ENCODE measurements at places on chromosomes 6 and 20.
A peak's percentile ranks its signal among the peaks of the same experiment; 100 is the strongest.

DNA sequence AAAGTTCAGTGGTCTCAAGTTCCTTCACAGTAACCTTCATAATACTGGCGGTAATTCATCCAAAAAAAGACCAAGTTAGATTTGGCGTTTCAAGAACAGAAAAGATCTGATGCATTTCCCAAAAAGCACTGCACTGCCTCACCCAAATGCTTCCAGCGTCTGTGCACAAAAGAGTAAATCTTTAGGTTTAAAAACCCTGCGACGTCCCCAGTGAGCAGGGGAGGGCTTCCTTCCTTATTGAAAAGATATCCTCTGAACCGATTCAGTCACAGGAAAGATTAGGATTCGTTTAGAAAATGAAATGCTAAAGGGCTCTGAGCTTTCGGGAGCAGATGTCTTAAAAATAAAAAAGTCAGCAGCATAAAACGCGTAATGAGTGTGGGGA lies 654 bp downstream of the TBC1D7 start:
- DNase-seq: no peak

DNA sequence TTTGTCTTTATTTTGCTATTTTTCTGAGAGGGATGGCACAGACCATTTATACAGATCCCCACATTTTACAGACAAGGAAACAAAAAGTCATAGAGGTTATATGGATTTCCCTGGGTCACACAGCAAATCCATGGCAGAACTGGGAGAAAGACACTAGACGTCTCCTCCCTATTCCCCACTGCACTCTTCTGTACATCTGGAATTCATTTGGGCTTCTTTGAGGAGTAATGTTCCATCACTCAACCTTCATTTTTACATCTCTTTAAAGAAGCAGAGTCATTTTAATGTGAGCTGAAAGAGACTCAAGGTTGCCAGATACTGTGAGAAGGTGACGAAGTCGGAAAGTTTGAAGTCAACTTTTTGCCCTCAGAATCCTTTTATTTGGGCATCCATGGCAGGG lies 207.3 kb downstream of the OTOR start:
- DNase-seq: no peak

- peak; percentile 24 for DNase-seq
These were observed 18.8 kb upstream of the BTN3A3 start for GRCh38 chr6:26421259-26422144.

GRCh38 chr6:126020305-126021050 lies 34.1 kb downstream of the TRMT11 start:
- DNase-seq: no peak

DNA sequence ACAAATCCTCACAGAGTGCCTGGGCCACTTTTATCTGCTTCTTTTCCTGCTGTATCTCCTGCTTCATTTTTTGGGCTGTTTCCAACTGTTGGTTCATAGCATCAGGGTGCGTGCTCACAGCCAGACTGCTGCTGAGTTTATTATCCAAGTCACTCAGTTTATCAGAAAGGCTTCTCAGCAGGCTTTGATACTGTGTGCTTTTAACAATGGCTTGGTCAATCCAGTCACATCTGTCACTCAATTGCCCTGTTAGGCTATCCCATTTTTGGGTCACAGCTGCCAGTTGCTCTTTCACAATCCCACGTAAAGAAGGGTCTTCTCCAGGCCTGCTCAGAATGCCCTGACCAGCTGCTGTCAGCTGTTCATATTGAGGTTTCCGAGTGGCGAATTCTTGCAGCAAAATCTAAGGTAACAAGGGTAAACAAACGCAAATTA lies 87.2 kb downstream of the DST start:
- no peak for DNase-seq

DNA sequence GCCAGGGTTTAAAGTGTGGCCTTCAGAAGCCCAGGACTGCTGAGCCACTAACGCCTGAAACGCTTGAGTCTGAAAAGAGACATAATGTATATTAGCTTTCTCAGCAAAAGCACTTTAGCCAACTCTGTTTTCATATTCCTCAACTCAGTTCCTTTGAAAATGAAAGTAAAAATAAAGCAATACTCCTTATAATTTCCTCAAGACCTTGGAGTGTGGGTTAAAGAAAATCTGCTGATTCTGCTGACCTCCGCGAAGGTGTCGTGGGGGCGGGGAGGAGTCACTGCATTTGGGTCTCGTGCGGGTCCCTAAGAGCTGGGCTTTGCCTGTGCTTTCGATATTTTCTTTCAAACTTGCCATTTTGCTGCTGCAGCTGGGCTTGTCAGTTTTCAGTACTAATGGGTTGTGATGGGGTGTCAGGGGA lies 142.2 kb upstream of the ARID1B start:
- no peak for DNase-seq

DNA sequence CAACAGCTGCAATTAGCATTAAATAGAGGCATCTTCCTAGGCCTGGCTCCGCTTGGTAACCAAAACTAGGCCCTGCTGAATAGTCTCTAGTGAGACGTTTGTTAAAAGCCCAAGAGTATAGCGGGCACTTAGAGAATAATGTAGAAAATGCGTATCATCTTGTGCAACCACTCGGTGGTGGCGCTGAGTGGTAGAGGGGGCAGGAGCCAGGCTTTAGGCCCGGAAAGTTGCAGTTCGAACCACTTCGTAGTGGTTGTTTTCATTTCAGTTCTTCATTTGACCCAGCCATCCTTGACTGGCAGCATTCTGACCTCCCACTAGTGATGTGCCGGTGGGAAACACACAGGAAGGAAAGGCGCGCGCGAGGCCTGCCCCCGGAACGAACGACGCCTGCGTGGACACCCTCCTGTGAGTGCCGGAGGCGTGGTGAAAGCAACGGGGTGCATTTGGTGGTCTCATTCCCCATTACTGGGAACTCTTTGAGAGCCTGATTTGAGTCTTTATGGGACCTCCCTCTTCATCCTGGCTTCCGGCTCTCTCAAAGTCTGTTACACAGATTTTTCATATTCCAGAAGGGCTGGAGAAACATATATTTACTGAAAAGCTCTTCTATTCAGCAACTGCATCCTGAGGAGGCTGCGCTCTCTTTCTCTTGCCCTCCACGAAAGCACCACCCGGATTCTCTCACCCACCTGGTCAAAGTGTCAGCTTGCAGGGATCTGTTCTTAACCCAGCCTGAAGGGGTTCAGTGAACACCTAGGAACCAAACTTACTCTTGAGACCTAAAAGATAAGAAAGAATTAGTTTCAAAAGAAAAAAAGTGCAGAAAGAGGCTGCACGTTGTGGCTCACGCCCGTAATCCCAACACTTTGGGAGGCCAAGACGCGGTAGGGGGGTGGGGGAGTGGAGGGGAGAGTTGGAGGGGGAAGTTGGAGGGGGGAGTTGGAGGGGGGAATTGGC lies 18.2 kb downstream of the GPX5 start:
- DNase-seq: no peak

DNA sequence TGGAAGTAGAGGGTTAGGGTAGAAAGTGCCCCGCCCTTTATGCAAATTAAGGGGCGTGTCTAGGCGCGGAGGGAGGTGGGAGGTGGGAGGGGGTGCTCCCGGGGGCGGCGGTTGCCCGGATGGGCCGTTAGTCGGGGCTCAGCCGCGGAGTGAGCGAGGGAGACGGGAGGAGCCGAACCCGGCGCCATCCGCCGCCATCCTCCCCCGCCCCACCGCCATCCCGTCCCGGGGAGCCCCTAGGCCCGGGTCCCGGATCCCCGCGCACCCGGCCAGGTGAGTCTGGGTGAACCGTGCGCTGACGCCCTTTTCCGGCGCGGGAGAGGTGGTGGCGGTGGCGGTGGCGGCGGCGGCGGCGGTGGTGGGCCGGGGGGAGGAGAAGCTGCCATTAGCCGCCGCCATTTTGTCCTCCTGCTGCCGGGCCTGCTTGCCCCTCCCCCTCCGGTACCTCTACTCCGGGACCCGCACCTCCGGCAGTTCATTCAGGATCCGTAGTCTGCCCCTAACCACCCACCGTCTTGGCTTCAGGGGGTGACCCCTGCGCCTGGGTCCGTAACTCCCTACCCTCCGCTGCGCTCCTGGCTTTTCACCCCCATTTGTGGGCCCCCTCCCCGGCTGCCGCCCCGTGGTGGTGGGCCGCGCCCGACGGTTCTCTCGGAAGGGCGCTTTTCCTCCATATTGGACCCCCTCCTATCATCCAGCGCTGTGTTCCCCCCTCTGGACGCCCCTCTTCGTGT lies at the start of gene PRRC2A:
Gene PRRC2A, plus strand, starts transcription at position 130 of the 734 bp plus-strand sequence. CDS start 2,075 bp downstream, outside the sequence.
- peak; percentile 58 for DNase-seq

DNA sequence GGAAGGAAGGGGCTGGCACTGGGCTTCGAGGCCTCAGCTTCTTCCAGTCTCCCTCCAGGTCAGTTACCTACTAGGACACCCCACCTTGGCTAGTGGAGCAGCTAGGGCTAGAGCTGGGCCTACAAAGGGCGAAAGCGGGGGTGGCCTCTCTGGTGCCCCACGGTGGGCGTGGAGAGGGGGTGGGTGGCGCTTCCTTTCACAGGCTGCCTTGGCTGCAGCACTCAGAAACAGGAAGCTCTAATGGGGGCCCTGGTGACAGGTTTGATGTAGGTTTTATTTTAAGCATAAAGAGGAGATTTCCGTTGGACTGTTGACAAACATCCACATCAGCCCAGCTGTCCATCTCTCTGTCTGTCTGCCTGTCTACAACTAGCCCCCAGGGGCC lies 13.4 kb downstream of the FAM110A start:
- DNase-seq: no peak

GRCh38 chr6:169829786-169830185 lies 78.4 kb downstream of the ERMARD start:
- DNase-seq: no peak

DNA sequence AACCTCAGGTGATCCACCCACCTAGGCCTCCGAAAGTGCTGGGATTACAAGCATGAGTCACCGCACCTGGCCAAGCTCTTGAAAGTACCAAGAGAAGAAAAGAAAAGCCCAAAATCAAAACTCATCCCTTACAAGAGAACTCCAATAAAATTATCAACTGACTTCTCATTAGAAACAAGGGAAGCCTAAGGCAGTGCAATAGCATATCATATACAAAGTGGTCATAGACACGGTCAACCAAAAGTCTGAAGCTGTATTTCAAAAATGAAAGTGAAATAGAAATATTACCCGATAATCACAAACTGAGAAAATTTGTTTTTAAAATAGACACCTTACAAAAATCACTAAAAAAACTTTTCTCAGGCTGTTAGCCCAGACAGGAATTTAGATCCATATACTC lies 1321.1 kb upstream of the GJE1 start:
- no peak for DNase-seq
